Fibroblast of skin of right quadriceps (primary cell): ENCODE measurements at places on chromosomes 11 and 22.
A peak's percentile ranks its signal among the peaks of the same experiment; 100 is the strongest.

DNA sequence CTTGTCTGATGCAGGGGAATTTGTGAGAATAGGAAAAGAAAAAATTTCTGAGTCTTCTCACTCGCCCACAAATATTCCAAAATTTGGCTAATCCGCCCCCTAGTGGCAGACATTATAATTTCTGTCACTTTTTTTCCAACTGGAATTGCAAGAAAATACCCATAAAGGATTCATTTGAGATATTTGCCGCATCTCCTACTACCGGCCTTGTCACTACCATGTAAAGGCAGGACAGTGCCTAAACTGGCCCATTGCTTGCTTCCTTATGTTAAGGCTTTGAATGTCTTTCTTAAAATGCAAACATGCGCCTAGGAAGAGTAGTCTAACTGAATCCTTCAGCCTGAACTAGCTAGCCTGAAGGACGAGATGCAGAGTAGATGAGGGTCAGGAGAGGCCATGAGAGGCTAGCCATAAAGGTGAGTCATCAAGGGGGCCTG lies 9.3 kb upstream of the CEP295 start:
- peak; percentile 40 for DNase-seq

- DNase-seq: no peak
Measured at GRCh38 chr11:64089027-64089360, 53.3 kb downstream of the FLRT1 start.

- DNase-seq: peak; percentile 91
Measured at GRCh38 chr22:42994917-42995562, 19.9 kb downstream of the PACSIN2 start.

DNA sequence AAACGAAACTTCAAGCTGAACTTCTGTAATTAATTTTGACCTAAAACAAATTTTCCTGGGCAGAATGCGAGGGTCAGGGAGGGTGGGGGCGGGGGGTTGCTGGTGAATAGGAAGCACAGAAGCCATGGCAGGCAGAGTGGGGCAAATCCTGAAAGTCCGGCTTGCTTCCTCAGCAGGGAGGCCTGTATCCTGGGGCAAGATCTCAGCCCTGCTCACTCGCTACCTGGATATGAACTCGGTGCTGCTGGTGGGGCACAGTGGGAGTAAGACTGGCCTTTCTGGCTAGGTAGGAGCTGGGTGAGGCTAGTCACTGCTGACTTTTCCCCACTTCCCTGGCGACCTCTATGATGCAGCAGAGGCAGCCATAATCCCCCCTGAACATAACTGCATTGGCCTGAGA lies 168.9 kb upstream of the CHORDC1 start:
- DNase-seq: no peak

- DNase-seq: no peak
Measured at GRCh38 chr11:36251823-36252222, 37.4 kb downstream of the COMMD9 start.

GRCh38 chr22:48051796-48052620 lies 1289.6 kb downstream of the TBC1D22A start:
- DNase-seq: no peak

DNA sequence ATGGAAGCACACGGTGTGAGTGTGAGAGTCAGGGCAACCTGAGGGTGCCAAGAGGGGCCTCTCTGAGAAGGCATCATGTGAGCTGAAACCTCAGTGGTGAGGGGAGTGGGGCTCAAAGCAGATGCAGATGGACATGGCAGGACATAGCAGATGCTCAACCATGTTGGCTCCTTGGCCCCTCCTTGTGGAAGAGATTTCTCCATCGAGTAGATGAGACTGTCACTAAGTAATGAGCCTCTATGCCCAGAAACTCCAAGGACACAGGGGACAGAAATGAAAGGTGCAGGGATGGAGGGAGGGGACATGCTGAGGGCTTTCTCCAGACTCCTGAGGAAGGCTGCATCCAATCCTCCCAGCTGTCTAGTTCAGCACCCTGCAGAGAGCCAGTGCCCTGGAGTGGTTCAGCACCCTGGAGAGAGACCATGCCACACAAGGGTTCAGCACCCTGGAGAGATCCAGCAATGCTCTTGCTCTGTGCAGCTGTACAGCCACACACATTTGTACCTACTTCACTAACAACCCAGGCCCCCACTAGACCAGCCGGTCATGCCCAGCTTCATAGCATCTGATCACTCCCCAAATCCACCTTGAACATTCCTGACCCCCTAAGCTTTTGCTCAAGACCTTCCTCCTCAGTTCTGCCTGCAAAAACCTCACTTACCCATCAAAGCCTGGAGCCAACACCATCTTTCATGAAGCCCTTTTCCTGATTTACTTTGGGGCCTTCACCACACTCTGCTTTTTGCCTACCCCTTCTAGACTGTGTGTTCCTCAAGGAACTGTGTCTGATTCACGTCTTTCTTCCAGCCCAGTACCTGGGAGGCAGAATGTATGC lies 252.0 kb downstream of the CTTN start:
- DNase-seq: peak; percentile 63

- DNase-seq: no peak
Measured at GRCh38 chr11:128985880-128986279, 43.2 kb upstream of the TP53AIP1 start.

DNA sequence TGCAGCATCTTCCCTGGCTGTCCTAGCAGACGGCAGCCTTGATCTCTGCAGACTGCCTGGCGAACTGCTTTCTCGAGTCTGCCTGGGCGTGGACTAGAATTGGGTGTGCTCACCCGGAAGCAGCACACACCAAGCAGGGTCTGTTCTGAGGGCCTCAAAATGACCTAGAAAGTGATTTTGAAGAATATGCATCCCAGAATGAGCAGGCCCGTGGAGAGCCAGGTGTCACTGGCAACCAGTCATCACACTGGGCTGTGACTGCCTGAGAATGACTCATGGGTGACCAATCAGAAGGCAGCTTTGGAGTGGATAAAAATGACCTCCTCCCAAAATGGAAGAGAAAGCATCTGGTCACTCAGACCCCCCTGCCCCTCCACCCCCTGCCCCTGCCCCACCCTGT lies 114.9 kb upstream of the NECTIN1 start:
- no peak for DNase-seq

DNA sequence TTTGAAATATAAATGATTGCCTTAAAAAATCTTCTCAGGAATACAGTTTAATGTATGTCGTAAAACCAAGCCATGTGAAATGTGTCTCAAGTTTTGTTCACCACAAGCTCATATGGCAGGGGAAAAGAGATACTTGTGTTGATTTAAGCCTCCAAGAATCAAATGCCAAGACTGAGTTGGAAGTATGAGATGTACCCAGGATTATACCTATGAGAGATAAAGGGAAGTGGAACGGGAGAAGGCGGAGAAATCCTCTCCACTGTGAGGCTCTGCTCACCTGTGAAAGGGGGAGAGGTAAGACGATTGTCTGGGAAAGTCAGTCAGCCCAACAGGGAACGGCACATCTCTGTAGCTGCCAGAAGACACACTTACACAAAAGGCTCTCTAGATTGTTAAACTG lies 124.8 kb downstream of the TRPC6 start:
- DNase-seq: no peak

- DNase-seq: peak; percentile 27
Measured at GRCh38 chr22:49838771-49839717, 11.4 kb upstream of the BRD1 start.

DNA sequence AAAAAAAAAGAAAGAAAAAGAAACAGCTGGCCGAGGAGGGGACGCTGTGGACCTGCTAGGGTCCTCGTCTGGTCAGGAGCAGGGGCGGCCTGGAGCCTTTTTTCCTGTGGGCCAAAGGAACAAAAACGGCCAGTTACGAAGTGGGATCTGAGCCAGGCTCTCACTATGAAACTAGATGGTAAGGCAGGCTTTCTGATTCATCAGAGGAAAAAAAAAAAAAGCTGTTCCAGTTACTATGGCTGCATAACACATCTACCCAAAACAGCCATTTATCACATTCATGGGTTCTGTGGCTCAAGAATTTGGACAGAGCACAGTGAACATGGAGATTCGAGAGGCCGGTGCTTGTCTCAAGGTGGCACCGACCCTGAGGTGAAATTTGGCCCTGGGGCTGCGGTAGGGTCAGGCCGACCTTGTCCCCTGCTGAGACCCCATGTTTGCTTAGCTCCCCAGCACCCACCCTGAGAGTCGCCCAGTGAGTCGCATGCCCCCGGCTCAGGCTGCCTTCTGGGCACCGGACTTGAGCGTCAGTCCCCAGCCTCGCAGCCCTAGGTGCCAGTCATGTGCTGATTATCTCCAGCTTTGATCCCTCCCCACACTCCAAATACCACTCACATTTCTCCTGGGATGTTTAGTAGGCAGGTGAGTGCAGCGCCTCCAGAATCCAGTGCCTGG lies 34.2 kb downstream of the MRGPRD start:
- DNase-seq: peak; percentile 80

GRCh38 chr11:33515347-33515746 lies 185.3 kb downstream of the C11orf91 start:
- DNase-seq: peak; percentile 48

- DNase-seq: no peak
Measured at GRCh38 chr22:25779426-25779825, 37.4 kb downstream of the MYO18B start.

DNA sequence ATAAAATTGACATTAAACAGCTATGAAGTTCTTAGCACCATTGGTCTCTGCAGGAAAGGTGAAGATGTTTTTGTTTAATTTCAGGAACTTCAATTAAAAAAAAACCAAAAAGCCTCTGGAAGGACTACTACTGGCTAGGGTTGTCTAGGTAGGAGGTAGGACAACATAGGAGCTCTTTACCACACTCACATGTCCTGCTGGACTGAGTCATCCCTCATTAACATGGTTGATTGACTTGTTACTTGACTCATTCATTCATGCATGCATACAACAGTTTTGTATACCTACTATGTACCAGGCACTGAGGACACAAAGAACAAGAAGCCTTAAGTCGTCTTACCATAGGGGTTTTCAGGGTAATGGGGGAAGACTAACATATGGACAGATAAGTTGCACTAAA lies 216.9 kb upstream of the ARHGAP20 start:
- DNase-seq: no peak

GRCh38 chr11:121336279-121336937 lies 43.8 kb downstream of the SC5D start:
- no peak for DNase-seq

DNA sequence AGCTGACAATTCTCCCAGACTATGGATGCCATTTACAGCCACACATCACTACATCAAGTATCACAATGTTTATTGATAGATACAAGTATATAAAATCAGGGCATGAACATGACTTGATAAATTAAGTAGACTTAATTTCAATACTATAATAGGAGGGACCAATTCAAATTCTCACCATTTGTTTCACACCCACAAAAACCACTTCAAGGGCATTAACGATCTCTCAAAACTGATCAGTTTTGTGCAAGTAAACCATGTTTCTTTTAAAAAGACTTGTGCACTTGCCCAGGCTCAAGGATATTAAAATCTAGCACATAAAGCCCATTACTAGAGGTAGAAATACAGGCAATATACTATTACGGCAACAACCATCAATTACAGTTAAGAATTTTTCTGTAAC lies 11.7 kb downstream of the EIF4G2 start:
- no peak for DNase-seq

- DNase-seq: no peak
Measured at GRCh38 chr11:66937193-66937733, 20.9 kb downstream of the PC start.

DNA sequence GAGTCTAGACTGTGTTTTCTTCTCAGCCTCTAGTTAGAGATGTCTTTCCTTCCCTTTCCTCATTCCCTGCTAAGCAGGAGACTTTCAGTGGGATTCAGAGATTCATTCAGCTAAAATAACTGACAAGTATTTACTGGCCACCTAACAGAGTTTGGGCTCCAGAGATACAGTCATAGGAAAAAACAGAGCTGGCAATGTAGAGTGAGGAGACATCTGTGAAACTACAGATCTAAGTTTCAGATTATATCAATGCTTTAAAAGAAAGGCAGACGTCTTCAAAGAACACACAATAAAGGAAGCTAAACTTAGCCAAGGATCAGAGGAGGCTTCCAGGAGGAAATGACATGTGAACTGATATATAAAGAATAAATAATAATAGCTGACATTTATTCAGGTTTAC lies 355.6 kb upstream of the DDI1 start:
- no peak for DNase-seq

- no peak for DNase-seq
Measured at GRCh38 chr11:64015935-64016845, 19.5 kb upstream of the FLRT1 start.
